RWPE2 (cell line): ENCODE measurements at places on chromosomes 2 and 18.

GRCh38 chr2:193690572-193690971 lies 1495.8 kb upstream of the TMEFF2 start:
- DNase-seq = no peak

DNA sequence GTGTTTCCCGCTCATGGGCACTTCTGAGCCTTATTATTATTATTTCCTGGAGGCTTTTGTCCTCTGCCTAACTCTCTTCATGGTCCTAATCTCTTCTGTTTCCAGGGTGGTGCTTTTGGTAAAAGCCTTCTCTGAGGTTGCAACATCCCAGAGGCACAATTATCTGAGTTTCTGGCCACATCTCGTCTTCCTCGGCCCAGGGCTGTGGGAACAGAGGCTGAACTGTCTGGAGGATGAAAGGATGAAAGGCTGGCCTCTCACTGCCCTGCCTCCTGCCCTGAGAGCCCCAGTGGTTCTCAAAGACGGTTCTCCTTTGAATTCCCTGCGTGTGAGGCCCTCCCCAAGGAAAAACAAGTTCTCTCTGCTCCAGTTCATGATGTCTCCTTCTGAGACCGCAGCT lies 13.8 kb downstream of the GYPC start:
- DNase-seq = no peak

- DNase-seq = peak; percentile 30
These were observed 67.7 kb downstream of the TWIST2 start for GRCh38 chr2:238915596-238915995.

- DNase-seq = no peak
These were observed 33.7 kb downstream of the ATP9B start for GRCh38 chr18:79102886-79103285.

DNA sequence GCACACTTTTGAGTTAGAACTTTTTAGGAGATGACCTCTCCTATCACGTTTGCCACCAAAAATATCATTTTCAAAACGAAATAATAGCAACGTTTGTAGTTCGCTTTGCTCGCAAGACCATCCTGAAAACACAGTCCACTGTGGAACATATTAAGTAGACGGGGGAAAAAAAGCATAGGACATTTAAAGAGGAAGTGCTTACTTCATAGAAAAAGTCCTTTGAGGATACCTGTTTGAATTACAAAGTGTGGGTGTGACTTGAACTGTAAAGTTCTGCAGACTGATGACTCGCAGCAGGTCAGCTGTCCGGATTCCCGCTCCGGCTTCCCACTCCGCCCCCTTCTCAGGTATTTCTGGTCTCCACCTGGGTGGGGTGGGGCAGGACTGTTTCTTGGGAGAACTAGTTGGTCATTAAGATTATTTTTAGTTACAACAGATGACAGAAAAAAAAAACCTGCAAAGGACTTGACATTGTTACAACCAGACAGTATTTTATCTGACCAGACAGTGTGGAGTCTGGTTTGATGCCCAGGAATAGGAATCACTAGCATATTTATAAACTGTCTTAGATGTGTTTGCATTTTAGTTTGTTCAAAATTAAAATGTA lies 13.3 kb downstream of the CNOT11 start:
- no peak for DNase-seq

- DNase-seq = no peak
These were observed 31.8 kb upstream of the RMDN2 start for GRCh38 chr2:37893327-37893726.

DNA sequence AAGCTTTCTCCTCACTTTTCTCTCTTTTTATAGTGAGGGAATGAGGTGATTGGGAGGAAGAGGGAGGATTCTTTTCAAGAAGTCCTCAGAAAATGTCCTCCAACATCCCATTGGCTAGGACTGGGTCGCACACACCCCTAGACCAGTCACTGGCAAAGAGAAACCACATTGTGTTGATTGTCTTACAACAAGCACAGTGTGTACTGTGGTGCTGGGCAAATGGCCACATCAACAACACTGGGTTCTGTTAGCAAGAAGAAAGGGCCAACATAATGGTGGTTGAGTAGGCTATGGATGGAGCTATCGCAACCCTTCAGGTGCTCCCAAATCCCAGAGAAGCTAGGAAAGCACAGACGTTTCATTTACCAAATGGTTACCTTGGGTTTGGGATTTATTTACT lies 18.7 kb upstream of the PTPN4 start:
- DNase-seq = no peak

- DNase-seq = no peak
These were observed 18.9 kb downstream of the GNLY start for GRCh38 chr2:85712849-85713612.

DNA sequence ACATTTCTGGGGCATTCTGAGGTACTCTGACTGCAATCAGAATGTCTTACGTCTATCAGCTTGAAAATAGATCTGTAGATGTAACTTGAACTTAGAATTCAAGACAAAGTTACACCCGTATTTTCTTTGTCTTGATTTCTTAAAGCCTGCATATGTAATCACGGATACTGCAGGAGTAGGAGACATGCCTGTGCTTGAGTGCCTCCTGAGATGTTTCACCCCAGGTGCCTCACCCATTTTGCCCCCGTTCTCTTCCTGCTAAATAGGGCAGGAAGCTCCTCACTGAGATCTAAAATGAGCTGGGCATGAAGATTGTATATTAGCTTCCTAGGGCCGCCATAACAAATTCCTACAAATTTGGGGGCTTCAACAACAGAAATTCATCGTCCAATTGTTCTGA lies 131.9 kb downstream of the RDH14 start:
- DNase-seq = no peak

DNA sequence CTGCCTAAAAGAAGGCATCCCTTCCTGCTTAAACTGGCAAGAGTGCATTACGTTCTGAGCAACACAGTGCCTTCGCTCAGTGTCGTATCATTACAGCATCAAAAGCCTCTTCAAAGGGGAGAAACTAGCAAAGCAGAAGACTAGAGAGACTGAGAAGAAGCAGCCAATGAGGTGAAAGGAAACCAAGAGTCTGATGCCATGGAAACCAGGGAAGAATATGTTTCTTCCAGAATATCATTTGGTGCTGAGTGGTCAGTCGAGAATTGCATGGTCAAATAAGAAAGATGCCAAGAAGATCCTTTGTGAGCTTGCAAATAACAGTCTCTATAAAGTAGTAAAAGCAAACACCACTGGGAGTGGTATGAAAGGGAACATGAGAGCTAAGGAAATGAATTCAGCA lies 312.1 kb upstream of the CHST9 start:
- DNase-seq = no peak

- DNase-seq = no peak
These were observed 252.5 kb upstream of the HNRNPA3 start for GRCh38 chr2:176960061-176960460.

GRCh38 chr2:4139731-4140130 lies 436.4 kb downstream of the DCDC2C start:
- DNase-seq = no peak

DNA sequence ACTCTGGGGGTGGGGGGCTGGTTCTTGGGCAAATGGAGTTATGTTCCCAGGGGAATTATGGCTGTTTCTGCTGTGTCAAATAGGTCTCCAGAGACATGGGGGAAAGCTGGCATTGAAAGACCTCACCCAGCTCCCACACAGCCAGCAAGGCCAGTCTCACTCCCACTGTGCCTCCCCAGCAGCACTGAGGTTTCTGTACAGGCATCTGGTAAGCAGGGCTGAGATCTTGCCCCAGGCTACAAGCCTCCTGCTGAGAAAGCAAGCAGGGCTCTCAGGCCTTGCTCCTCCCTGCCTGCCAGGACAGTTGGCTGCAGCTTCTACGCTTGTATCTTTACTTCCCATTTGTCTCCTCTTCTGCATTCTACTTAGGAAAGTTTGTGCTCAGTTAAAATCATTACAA lies 50.5 kb upstream of the FHOD3 start:
- no peak for DNase-seq

DNA sequence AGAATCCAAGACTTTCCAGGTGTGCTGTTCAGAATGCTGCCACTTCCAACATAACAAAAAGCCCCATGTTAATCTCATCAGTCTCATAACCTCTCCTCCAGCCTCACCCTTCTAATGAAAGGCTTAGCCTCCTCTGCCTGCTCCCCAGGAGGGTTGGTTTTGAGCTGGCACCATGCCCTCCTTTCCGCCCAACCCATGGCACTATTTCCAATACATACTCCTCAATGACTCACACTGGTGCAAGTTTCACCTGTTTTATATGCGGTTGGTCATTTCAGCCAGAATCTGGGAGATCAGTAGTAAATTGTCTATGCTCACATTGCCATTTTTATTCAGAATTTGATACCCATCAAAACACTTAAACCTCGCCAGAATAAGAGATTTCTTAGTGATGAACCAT lies 157.6 kb upstream of the NRP2 start:
- DNase-seq = no peak

DNA sequence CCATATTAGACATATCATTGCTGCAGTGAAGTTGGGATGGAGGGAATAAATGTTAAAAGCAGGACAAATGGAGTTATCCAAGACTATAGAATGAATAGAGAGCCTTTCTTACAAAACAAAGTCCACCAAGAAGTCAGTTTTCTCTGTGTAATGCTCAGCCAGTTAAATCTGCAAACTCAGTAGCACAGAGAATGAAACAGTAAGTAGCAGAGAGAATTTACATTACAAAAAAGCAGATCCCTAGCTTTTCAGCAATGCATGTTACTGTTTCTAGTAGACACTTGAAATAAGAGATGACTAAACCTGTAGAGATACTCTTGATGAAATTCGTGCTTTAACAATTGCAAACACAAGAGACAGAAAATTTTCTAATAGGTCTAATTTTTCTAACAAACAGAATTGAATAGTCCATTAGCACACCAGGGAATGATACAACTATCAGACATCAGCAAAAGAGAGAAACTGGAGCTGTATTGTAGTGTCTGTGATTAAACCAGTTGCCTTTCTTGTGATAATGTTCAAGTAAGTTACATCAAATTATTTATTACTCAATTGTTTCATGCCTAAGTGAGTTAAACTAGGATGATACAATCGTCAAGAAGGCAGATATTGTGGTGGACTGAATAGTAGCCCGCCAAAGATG lies 322.2 kb upstream of the DDX18 start:
- DNase-seq = no peak
